ENCODE measurements at places on chromosomes 2 and 18.

GRCh38 chr2:174181368-174181767 lies 67.0 kb downstream of the OLA1 start:
- DNase-seq = no peak

- no peak for DNase-seq
Observed at GRCh38 chr18:25282282-25282681, 69.7 kb downstream of the ZNF521 start.

- peak; percentile 7 for DNase-seq
Observed at GRCh38 chr2:230723363-230723762, 10.7 kb downstream of the CAB39 start.

DNA sequence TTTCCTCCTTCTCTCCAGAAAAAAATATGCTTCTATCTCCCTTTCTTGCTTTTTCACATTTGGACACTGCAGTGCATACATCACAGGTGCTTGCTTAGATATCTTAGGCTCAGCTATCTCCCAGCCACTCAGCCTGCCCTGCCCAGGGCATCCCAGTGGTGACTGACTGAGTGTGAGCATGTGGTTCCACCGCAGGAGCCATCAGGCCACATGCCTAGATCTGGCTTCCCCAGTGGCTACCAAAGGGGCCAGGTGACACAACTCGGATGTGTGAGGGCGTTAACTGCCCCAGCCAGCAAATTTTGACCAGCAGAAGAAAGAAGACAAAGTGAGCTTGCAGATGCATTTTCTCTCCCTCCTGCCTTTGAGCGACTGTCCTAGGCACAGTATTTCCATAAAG lies 25.5 kb downstream of the SP5 start:
- DNase-seq = no peak

GRCh38 chr2:120403676-120404075 lies 57.7 kb downstream of the INHBB start:
- no peak for DNase-seq

DNA sequence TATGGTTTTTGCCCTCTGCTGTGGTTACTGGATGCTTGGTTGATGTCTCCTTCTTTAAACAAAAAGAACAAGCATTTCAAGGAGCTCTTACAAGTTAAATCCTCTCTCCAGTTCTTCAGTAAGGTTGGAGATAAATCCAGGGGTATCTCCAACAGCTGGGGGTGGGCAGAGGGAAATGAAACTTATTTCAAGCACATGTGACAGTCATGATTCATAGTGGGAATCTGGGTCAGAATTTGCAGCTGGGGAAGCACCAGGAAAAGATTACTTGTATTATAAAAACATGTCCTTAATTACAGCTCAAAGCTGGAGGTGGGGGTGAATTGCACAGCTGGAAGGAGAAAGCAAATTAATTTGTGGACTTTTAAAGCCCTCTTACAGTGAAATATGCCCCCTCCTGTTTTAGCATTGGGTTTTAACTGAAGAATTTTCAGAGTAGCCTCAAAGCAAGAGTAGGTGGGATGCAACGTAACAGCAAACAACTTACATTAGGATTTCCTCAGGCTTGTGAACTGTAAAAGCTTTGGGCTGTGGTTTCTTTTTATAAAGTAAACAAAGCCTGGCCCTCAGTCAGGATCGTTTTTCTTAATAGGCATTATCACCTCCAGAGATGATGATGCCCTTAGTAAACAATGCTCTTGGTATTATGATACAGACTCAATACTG lies 596.4 kb downstream of the NYAP2 start:
- no peak for DNase-seq

- DNase-seq = no peak
Observed at GRCh38 chr18:79504034-79504433, 108.3 kb downstream of the NFATC1 start.
